GM10248 (cell line): ENCODE measurements at places on chromosomes 7 and 10.
A peak's percentile ranks its signal among the peaks of the same experiment; 100 is the strongest.

DNA sequence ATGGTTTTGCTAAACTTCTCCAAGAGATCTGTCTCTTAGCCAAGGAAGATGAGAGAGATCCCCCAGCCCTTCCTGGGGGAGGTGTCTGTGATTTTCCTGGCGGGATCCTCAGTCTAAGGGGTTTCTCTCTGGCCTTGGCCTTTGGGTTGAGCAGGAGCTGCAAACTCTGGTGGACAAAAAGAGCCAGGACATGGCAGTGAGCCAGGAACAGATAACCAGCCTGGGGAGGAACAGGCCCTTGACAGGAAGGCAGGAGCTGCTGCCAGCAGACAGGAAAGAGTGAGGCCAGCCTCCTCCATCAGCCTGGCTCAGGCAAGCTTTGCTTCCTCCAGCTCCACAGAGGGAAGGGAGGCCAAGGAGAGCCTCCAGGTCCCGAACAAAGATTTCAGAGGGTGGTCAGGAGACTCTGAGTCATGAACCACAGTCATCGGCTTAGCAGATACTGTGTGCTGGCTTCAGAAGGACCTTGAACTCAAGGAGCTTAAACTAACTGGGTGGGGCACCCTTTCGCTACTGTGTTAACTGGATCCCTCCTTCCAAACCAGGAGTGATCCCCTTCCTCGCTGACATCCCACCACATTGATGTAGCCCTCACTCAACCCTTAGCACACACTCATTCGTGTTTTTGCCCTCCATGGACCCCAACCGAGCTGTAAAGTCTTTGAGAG, 34.7 kb downstream of the DDIT4 start:
- no peak for DNase-seq

- DNase-seq = no peak
These were observed 6.9 kb upstream of the SFRP5 start for GRCh38 chr10:97778452-97779302.

DNA sequence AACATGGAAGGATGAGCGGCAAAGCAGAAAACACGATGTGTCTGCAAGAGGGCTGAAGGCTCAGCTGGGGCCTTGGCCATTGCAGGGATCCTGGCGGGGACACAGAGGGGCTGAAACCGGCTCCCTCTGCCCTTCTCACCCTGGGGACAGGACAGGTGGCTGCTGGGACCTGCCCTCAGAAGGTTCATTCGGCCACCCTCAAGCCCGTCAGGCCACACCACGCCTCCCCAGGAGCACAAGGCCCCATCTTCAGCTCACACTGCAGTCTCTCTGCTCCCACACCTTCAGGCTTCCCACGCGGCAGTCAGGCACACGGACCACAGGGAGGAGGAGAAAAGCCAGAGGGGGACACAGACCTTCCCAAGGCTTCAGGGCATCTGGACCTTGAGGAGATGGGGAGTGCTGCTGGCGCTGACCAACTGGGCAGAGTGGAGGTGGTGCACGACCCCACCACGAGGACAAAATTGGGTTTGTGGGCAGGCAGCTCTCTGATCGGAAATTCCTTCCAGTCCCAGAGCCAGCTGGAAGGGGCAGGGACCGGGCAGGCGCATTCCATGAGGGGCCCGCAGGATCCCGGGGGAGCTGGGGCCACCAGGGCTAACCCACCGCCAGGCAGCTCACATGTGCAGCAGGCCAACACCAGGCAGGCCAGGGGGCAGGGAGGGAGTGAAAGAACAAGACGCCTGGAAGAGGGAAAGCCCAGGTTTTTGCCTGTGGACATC, 104.0 kb downstream of the MAD1L1 start:
- DNase-seq = no peak

DNA sequence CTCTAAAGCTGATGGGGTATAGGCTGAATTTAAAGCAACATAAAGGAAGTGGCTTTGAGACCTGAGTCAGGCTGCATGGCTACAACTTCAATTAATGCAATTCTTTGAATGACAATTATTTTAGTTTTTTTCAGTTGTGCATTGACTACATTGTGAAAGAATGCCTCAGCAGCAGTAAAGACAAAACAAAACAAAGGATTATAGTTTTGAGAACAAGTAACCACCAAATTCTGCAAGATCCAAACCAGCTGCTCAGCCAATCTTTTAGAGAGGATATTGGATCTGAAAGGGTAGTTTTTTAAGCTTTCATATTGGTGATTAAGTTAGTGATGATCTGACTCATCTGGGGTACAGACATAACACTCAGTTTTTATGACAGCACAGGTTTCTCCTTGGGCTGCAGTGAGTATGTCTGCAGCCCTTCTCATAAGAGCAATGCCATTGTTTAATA, 40.6 kb upstream of the ABCA13 start:
- DNase-seq = no peak

DNA sequence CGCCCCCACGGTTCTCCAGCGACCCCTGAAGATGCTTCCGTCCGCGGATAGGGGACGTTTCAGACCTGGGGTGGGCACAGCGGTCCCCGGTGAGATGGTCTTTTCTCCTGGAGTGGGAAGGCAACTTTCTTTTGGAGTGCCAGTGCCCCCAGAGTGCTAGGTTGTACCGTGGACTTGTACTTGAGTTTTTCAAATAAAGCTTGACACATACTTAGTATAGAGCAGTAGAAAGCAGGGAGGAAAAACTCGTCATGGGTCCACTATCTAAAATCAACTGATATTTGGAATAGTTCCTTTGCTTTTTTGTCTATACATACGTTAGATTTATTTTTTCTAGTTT, 28.4 kb downstream of the RBM20 start:
- no peak for DNase-seq

- no peak for DNase-seq
These were observed 640.3 kb downstream of the NRG3 start for GRCh38 chr10:82515256-82515655.

- DNase-seq = no peak
These were observed 108.1 kb upstream of the INSIG1 start for GRCh38 chr7:155189590-155189989.

GRCh38 chr10:133357285-133358161, at the start of gene FUOM:
TSS of gene FUOM (minus strand) at chr10:133358019. CDS start at chr10:133358007, 12 bp downstream.
- DNase-seq = peak; percentile 96

DNA sequence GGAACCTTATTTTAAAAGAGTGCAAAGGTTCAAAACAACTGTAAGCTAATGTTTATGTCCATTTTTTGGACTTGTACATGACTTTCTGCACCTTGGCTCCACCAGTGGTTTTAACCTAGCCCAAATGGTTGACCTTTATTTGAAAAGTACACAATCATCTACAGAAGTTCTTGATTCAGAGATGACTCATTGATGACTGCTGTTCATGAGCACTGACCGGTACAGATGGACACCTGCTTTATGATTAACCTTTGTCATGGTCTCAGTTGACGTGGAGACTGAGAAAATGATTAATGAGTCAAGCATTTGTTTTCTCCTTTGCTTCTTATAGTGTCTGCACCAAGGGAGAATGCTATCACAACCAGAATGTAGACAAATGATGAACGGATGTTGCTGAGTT, 55.7 kb upstream of the PTER start:
- DNase-seq = peak; percentile 32

GRCh38 chr7:2782121-2782520, 62.0 kb downstream of the GNA12 start:
- no peak for DNase-seq

GRCh38 chr7:100951172-100951571, 1.8 kb downstream of the MUC3A start:
- no peak for DNase-seq

DNA sequence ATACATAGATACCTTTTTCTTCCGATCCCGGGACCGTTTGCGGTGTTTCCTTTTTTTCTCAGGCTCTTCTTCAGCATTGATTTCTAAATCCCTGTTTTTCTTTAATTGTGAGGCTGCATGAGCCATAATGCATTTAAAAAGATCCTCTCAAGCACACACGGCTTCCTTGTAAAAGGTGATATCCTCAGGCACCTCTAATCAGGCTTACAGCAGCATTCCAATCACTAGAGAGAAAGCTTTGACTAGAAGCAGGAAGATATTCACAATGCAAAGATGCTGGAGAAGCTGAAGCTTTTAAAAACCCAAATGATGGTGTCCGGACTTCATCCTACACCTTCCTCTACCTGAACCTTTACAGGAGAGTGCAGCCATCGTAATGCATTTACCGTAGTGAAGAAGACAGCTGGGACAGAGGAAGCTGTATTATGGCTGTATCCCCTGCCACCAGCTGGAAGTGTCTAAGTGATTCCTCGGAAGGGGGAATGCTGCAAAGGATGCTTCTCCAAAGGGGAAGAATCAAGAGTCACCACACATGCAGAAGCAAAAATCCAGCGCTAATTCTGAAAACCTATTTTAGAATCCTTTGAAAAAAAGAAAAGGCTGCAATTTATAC, at the start of gene ANK3:
TSS of gene ANK3 (minus strand) at position 463 of the 613 bp plus-strand sequence. CDS start at position 126, 337 bp downstream.
- no peak for DNase-seq

DNA sequence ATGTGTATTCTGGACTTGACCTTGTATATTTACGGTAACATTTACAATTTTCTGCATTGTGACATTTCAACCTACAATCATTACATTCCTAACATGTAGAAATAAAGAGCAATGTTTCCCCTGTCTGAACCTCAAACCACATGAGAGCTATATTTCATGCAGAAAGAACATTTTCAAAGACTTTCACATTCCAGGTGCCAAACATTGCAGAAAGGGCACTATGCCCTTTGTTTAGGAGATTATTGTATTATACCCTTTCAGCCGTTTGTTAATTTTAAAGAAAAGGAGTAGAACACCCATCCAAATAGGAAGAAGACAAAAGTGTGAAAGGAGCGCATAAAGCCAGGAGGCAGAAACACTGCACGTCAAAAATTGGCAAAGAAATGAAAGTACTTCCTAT, 260.4 kb downstream of the RELN start:
- no peak for DNase-seq

- DNase-seq = no peak
These were observed 4.4 kb downstream of the GPR37 start for GRCh38 chr7:124761164-124761715.

DNA sequence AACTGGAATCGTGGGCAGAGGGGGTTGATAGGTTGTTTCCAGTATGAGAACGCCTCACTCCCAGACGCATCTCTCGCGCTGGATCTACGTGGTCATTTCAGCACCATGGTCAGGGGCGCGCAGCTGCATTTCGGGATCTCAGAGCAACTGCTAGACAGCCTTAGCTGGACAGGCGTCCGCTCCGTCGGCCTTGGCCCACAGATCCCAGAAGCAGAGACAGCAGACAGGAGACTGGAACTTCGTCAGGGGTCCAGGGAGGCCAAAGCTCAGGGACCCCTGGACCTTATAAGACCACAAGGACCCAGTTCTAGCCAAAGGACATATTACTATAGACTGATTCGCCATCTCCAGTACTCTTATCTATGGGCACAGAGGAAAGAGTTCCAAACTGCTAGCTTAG, 5.3 kb downstream of the NEUROG3 start:
- DNase-seq = no peak

DNA sequence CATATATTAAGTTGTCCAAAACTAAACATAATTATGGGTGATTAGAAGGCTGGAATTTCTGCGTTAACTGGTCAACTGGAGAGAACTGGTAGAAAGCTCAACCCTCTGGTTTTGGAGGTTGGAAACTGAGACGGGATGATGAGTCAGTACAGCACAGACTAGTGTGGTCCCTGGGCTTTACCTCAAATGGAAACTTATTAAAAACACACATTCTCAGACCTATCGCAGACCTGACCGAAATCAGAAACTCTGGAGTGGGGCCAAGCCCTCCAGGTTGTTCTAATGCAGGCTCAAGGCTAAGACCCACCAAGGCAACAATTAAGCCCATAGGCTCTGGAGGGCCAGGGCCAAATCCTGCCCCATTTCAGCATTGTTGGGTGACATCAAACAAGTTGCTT, 136.9 kb downstream of the KCNMA1 start:
- DNase-seq = no peak

- no peak for DNase-seq
These were observed 105.8 kb downstream of the BMPER start for GRCh38 chr7:34011017-34011695.

GRCh38 chr10:86285136-86285790, 81.3 kb downstream of the GRID1 start:
- DNase-seq = no peak

- no peak for DNase-seq
These were observed 233.9 kb downstream of the GRM8 start for GRCh38 chr7:127018889-127019288.

DNA sequence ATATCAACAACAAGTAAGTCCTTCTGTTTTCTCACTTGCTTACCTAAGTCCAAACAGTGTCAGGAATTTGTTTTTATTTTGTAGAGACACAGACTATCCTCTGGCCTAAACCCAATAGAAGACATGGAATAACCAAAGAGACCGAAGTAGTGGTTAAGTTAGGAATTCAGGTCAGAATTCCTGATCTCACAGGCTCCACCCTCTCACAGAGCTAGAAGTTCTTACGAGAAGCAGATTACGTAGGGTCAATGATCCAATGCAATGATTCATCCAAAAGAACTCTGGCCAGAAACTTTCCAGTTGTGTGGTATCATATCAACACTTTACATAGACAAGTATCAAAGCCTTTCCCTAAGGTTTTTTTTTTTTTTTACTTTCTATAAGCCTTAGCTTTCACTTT, 73.8 kb downstream of the IQUB start:
- no peak for DNase-seq

DNA sequence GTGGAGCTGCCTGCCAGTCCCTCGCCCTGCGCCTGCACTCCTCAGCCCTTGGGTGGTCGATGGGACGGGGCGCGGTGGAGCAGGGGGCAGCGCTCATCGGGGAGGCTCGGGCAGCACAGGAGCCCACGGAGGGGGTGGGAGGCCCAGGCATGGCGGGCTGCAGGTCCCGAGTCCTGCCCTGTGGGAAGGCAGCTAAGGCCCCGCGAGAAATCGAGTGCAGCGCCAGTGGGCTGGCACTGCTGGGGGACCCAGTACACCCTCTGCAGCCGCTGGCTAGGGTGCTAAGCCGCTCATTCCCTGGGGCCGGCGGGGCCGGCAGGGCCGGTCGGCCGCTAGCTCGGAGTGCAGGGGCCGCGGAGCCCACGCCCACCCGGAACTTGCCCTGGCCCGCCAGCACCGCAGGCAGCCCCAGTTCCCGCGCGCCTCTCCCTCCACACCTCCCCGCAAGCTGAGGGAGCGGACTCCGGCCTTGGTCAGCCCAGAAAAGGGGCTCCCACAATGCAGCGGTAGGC, 565.9 kb upstream of the NRG3 start:
- DNase-seq = no peak

- DNase-seq = no peak
These were observed 19.6 kb upstream of the PRKAG2 start for GRCh38 chr7:151896486-151896885.

- no peak for DNase-seq
These were observed 68.8 kb downstream of the PCGF5 start for GRCh38 chr10:91289305-91289704.

GRCh38 chr10:87578160-87578841, 73.6 kb downstream of the MINPP1 start:
- no peak for DNase-seq

DNA sequence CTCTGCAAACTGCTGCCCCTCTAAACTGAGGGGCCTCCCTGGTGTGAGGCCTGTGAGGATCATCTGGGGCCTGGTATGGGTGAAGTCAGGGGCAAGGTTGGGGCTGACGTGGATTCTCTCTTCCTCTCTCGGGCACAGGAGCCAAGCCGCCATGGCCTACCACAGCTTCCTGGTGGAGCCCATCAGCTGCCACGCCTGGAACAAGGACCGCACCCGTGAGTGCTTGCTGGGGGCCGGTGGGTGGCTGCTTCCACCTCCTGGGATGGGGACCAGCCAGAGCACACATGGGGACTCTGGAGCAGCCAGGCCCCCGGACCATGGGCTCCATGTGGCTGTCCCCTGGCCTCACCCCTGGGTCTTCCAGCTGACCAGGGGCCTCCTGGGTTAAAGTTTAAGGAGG, 11.0 kb downstream of the ARPC1B start:
- no peak for DNase-seq

GRCh38 chr10:7915923-7916536, 97.7 kb downstream of the TAF3 start:
- DNase-seq = no peak
